ENCODE measurements at places on chromosomes 3 and 15.

GRCh38 chr15:67180514-67181191, 73.8 kb downstream of the AAGAB start:
- DNase-seq = peak; percentile 83

DNA sequence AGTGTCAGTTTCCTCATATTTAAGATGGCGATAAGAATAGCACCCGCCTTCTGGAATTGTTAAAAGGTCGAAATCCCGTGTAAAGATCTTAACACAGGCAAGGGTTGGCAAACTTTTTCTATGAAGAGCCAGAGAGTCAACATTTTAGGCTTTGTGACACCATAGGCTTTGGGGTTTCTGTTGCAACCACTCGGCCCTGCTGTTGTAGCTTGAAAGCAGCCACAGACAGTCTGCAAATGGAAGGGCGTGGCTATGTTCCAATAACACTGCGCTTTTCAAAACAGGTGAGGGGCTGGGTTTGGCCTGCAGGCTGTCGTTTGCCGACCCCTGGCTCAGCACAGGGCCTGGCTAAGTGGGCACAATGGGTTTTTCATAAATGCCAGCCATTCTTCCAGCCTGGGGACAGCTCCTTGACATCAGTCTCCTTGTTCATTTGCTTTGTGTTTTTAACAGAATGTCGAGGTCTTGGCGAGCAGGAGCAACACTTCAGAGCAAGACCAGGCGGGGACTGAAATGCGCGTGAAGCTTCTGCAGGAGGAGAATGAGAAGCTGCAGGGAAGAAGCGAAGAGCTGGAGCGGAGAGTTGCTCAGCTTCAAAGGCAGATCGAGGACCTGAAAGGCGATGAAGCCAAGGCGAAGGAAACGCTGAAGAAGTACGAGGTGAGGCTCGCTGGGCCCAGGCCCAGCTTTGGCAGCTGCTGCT, 75.2 kb upstream of the MYZAP start:
- no peak for DNase-seq

DNA sequence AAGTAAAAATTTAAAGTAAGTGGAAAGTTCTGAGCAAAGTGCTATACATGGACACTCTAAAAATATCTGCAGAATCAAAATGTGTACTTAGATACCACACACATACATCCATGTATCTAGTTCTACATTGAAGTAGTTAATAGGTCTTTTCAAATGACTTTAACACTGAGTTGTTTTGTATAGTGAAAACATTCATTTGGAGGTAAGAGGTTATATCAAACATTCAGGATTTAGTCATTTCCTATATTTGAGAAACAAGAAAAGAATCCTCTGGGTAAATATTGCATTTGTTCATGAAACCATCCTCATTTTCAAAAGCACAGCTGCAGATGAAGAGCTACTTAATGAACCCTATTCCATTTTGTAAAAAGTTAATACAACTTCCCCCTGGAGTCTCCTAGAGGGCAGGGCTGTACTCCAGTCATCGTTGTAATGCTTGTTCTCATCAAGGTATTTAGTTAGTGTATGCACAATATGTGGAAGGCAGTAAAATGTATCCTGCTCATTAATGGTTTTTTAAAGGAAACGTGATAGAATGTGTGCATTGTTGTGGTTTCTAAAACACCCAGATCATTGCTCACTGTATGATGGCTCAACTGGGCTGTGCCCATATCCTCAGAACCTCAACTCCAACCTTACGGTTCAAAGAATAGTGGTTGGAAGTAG, 26.2 kb downstream of the ARPP21 start:
- no peak for DNase-seq

DNA sequence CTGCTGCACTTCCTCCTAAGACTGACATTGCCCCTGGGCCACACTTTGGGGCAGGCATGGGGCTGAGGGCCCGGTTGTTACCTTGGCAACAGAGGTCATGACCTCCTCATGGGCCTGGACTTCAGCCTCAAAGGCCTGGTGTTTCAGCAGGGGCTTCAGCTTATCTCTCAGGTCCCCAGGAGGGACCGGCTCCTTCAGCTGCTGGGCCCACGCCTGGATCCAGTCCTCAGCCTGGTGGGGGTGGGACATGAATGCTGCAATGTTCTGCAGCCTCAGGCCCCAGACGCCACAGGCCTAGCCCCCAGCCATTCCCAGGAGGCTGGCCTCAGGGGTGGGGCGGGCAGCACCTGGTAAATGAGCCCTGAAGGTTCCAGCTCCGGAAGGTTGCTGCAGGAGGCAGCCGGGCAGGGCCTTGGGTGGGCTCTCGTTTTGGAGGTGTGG, 27.6 kb downstream of the SPTBN5 start:
- peak; percentile 79 for DNase-seq

- DNase-seq = no peak
Observed at GRCh38 chr3:105906836-105907235, 38.0 kb upstream of the CBLB start.

GRCh38 chr3:105863608-105864007, 5.2 kb downstream of the CBLB start:
- no peak for DNase-seq

GRCh38 chr15:95795386-95795785, 535.1 kb upstream of the NR2F2 start:
- DNase-seq = no peak

DNA sequence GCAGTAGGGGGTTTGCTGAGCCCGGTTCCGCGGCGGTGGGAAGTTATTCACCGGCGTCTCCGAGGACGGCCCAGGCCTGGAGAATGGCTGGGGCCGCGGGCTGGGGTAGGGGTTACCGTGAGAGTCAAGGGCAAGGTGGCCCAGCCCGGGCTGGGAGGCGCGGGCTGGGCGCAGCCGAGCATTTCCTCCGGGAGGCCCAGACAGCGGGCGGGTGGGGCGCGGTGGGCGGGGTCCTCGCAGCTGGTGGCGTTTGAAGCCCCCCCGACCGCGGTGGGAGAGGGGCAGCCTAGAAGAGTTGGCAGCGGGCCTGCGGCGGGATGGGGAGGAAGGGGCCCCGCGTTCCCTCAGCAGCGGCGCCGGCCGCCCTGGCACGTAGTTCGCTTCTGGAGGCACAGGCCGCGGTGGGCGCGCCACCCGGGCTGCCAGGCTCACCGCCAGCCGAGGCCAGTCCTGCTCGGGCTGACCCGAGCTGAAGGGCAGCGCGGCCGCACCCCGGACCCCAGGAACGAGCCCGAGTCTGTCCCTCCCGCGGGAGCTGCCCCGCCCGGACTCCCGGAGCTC, 960 bp upstream of the KLF13 start:
- DNase-seq = peak; percentile 81
